ENCODE measurements at places on chromosomes 11 and 22.

DNA sequence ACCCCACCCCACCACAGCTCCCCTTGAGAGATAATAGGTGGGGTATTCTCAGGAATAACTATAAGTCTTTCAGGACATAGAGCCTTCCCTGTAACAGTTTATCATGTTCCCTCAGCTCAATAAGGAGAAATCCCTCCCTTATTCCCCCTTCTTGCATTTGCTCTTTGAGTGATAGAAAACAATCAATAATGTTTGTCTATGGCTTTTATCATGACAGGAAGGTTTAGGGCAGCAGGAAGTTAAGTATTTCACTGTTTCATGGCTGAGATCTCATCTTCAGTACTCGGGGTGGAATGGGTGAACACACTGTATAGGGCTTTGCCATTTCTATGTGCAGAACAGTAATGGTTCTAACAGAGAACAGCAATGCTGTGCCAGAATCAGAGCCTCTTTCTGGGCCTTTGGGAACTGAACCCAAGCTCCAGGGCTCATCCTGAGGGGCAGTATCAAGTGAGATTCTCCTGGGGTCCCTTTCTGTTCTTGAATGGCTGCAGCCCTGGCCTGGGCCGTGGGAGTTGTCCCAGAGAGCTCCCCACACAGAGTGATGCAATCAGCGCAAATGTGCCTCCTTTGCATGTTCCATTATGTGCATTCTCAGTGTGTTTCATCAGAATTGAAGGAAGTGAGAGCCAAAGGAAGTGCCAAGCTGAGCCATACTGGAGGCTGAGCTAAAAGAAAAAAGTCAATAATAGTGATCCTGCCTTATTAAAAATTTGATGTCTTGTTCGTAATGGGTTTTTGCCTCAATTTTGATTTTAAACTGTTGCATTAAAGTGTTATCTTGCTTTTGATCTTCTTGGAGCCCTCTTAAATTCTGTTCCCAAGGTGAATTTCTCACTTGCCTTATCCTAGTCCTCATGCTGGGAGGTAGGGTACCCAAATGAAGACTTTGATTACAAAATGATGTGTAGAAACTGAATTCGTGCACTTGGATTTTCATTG, 2.9 kb upstream of the CYP2R1 start:
- no peak for DNase-seq

DNA sequence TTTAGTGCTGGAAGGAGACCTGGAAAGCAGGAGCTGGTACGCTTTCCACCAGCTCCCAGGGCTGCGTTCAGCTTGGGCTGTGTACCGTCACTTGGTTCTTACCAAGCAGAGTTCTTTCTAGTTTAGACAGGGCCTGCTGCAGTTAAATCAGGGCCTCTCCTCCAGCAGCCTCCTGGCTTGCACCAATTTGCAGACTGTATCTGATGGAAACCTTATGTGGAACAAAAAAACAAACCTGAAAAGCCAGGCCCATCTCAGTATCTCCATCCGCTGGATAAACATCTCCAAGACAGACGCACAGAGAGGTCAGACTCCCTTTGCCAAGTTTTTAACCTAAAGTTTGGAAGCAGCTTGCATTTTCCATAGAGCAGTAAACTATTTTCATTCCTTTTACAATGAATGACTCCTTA, 288.6 kb upstream of the SORL1-AS1 start:
- DNase-seq: no peak

DNA sequence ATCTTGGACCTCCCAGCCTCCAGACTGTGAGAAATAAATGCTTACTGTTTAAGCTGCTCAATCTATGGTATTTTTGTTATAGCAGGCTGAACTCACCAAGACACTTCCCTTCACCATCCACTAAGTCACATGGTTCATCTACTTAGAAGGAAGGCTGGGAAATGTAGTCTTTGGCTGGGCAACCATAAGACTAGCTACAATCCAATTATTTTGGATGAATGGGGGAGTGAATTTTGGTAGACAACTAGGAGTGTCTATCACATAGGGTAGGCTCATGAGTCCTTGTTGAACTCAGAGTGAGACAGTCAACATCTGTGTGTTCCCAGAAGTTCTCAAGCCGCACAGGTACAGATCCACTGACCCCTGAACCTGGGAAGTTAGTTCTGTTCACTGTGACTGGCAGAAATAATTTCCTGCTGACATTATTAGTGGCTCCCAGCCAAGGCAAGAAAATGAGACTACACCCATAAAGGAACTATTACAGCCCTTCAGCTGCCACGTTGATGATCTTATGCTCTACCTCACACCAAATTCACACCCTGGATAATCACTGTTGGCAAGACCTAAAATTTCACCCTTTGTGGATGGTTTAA, 3.1 kb upstream of the SLC35C1 start:
- DNase-seq: no peak

DNA sequence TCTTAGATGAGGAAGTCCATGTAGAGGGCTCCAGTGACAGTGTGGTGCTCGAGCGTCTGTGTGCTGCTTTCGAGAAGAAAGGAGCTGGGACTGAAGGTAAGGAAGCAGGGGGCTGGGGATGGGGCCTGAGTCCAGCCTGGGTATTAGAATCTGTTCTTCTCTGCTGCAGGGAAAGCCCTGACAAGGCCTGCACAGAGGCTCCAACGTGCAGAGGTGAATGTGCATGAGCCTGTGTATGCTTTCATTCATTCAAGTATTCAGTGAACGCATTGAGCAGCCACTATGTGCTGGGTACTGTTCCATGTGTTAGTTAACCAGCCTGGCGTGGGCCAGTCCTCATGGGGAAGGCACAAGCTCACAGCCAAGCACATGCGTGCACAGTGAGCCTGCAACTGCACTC, 93.4 kb downstream of the MYO18B start:
- no peak for DNase-seq

- peak; percentile 69 for DNase-seq
Measured at GRCh38 chr22:43263645-43264514, 76.9 kb upstream of the TTLL12 start.

DNA sequence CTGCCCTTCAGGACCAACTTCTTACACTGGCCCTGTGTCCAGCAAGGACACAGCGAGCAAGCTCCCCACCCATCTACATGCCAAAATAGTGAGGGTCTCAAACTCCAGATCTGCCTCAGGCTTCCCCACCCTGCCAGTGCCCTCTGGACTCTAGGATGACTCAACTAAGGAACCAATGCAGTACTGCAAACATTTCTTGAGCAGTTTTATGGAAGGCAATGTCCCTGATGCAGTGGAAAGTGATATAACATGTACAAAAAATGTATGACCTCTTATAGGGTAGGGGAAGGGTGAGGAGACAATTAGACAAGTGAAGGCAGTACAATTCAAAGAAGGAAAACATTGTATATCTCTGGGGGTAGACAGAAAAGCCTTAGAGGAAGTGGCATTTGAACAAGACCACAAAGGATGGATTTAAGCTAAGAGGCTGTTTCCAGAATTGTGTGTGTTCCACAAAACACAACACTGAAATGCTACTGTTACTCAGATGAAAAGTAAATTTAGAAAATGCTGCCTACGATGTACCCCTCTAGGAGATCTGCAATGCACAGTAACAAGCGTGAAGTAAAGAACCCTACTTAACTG, 47.3 kb downstream of the RAB30 start:
- DNase-seq: no peak

DNA sequence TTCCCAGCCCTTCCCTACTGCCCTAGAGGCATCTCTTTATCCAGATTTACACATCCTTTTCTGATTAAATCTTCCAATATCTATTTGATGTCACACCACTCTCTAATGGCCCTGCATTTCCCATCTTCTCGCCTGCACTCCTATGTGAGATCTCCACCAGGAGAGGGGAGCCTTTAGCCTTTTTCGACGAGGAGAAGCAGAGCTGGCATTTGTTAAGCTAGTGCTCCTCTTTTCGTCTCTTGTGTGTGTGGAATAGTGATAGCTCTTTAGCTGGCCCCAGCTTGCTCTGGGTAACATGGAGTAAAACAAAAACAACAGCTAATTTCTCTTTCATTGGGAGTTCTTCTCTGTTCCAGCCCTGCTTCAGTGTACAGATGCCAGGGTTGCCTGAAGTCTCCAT, 536.5 kb downstream of the NTM start:
- no peak for DNase-seq

Measured in stimulated activated CD4-positive, alpha-beta T cell treated with anti-CD3 and anti-CD28 coated beads, Interleukin-2, amount 100 ng/mL, for 48 hours (primary cell).